CD8-positive, alpha-beta T cell (primary cell): ENCODE measurements at places on chromosomes 4 and X.

- DNase-seq, result no peak
Observed at GRCh38 chr4:48194971-48195370, 60.9 kb upstream of the TXK start.

DNA sequence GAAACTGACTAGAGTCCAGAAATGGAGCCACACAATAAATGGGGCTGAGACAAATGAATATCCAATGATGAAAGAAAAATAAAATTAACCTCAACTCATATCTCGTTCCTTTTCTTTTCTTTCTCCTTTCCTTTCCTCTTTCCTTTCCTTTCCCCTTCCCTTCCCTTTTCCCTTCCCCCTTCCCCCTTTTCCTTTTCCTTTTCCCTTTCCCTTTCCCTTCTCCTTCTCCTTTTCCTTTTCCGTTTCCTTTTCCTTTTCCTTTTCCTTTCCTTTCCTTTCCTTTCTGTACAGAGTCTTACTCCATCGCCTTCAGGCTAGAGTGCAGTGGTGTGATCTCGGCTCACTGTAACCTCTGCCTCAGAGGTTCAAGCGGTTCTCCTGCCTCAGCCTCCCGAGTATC, 146.3 kb downstream of the RTL9 start:
- DNase-seq, result no peak

GRCh38 chr4:174259580-174259979, 23.9 kb downstream of the FBXO8 start:
- DNase-seq, result no peak

GRCh38 chrX:69152417-69152841, 12.8 kb downstream of the PJA1 start:
- DNase-seq, result no peak

DNA sequence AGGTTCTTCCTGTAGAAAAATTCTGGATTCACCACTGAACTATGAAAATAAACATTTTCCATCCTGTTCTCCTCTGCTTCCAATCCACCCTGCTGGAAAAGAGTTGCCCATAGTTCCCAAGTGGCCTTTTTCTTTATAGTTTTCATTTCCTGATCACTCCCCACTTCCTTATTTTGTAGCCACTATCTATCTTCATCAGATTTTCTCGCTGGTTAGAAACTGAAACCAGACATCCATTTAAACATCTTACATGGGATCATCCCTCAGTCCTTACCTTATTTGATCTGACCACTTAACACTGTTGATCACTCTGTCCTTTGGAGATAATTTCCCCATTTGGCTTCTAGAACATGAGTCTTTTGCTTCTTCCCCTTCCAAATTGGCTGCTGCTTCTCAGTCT, 42.2 kb upstream of the SCOC start:
- no peak for DNase-seq
